ENCODE measurements at places on chromosomes 5 and 9.

DNA sequence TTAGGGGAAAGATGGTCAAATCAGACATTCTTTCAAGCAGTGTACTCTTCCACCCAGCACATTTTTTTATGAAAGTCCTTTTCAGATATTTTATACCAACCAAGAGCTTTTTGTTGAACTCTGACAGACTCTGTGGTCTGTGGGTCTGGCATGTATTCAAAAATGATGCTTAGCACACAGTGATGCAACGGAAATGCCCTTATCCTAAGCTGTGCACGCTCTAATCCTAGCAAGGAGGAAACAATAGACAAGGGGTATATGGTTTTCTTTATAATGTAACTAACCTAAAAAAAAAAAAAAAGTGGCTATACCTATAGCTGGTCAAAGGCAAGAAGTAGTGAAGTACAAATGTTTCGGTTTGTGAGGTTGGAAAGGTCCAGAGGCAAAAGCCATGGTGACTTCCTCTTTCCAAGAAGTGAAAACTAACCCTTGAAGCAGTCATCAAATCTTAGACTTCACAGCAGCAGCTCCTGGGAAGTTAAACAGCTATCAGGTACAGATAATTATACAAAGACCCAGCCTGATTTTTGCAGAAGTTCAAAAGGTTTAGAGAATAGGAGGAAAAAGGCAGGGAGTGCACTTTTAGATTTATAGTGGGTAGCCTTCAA lies 82.5 kb downstream of the SEMA6A start:
- DNase-seq = peak; percentile 95

DNA sequence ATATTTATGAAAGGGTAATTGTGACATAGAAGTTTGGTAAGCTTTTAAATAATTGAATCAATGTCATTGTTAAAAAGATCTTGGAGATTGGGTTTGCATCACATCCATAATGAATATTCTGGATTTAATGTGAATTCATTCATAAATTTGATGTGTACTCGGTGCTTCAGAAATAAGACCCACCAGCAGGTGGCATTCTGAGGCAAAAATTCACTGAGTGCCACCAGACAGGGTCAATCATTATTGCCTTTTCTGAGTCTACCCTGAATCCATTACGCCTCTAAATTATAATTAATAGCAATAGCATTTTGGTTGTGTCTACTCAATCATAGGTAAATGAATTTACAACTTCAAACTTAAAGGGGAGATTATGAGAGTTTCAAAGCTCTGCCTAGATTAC lies 1.0 kb downstream of the TRPC7 start:
- no peak for DNase-seq

- DNase-seq = peak; percentile 79
Measured at GRCh38 chr5:32790411-32790951, 79.4 kb downstream of the NPR3 start.

DNA sequence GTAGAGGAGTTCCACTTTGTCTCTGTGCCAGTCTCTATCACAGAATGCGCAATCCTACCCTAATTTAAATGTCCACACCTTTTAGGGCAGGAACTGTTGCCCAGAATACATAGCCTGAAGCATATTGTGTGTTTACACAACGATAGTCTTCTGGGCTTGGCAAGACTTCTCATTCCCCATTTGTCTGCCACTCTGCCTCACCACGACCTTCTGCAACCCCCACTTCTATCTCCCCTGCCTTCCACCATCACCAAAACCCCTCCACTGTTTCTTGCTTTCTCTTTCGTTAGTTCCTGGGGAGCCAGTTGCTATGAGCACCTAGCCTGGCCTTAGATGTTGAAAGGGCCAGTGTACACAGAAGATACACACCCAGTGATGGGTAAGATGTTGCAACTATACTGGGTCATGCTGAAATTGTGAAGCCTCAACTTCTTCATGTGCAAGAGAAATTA lies 883 bp upstream of the RNF145 start:
- peak; percentile 52 for DNase-seq

DNA sequence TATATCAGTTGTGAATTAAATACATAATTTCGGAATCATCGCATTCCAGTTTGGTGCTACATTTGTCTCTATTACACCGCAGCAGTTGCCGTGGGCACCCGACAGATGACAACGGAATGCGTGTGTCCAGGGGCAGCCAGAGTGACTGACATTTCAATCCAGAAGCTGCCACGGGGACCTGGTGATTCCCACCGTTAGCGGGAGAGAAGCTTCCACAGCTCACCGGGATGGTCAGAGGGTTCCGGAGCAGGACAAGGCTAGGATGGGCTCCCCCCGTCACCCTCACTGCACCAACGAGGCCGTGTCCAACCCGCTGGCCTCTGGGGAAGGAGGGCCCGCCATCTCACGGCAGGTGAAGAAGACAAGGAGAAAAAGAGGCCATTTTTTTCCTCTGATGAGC lies 86.8 kb downstream of the GTF3C4 start:
- DNase-seq = no peak

- no peak for DNase-seq
Measured at GRCh38 chr5:23994581-23995370, 487.4 kb downstream of the PRDM9 start.

DNA sequence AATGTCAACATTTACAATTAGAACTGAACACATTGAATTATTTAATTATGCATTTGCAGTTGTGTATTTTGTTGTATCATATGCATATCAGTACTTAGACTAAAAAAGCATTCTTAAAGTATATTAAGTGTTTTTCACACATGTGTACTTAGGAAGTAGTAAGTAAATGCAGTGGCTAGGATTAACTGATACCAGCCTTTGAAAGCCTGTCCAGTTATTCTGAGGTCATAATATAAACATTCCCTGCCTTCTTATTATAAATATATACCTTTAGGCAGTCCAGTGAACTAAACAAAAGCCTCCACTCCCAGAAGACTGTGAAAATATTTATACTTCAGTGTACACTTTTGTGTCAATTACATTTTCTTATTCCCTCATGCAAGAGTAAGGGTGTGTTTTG lies 83.8 kb downstream of the TLE4 start:
- DNase-seq = peak; percentile 36

- peak; percentile 52 for DNase-seq
Measured at GRCh38 chr9:129253803-129254381, 75.8 kb upstream of the IER5L start.
